ENCODE measurements at places on chromosomes 13 and 19. TPM values are rescaled to one million over a fixed set of nuclear protein-coding genes. Genes with fewer than 3 reads are reported as not detected.

The KIR2DL1 gene
- not detected for total RNA-seq

The PSG6 gene
- total RNA-seq: not detected

The ZNF44 gene
- 15.2 TPM for total RNA-seq

The LIN7B gene
- total RNA-seq: 32.6 TPM

DNA sequence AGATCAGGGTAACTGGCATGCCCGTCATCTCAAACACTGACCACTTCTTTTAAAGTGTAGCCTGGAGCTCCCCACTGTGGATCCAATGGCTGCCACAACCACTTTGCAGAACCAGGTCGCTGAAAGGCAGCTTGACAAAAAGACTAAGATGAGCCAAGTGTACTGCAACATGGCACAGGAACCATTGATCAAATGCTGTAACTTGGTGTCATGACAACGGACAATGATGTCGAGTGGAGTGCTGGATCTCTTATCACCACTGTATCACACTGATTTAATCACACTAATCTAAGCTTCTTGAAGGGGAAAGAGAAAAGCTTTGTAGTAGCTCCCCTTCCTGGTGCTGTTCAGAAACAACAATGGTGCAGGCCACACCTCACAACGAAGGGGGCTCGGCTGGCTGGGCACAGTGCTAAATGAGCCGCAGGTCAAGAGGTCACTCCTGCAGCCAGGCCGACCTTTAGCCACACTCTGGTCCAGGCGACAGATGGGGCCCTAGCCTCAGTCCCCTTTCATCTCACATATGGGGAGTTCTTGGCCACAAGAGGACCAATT, 2.2 kb upstream of the TNFRSF19 start:
- peak overlapping the region; percentile 69 for H3K4me3 ChIP-seq
- peak overlapping the region; percentile 96 for H3K27ac ChIP-seq
- DNase-seq: peak; percentile 78
- peaks cover 26% of the 10 kb centered on the region for H3K4me1 ChIP-seq

GRCh38 chr13:110305001-110305400, 2.0 kb downstream of the COL4A1 start:
- H3K27ac ChIP-seq: no peak overlapping the region
- no peaks in the 10 kb centered on the region for H3K36me3 ChIP-seq
- H3K4me3 ChIP-seq: peak overlapping the region; percentile 78
- H3K4me1 ChIP-seq: peaks cover 28% of the 10 kb centered on the region
- DNase-seq: no peak
- H3K27me3 ChIP-seq: peaks cover 19% of the 10 kb centered on the region

DNA sequence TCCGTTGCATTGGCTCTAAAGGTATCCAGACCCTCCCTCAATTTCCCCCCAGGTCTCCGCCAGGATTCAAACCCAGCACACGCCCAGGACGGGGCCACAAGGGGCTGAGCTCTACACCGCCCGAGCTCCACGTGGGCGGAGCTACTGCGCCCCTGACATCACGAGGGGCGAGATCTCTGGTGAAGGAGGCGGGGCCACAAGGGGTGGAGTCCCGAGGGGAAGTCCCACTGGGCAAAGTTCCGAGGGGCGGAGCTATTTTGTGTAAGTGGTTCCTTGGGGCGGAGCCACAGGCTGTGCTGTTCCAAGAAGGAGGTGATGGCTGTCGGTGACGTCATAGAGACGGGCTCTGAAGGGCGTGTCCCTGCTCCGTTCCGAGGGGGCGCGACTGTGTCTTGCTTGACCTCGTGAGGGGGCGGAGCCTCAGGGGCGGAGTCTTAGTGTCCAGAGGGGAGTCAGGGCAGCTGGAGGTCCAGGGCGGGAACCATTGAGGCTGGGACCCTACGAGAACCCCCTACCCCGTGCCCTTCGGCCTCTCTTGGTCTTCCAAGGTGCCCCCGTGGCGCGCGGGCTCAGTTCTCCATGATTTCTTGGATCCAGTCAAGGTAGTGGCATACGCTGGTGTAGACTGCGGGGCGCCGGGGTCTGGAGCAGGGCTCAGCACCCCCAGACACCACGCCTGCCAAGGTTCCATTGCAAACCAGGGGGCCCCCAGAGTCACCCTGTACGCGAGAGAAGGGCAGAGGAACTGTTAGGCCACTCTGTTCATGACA, 1.3 kb upstream of the KLK8 start:
- H3K36me3 ChIP-seq: no peaks in the 10 kb centered on the region
- no peak overlapping the region for H3K27ac ChIP-seq
- H3K4me3 ChIP-seq: no peak overlapping the region
- H3K27me3 ChIP-seq: peaks cover 16% of the 10 kb centered on the region

DNA sequence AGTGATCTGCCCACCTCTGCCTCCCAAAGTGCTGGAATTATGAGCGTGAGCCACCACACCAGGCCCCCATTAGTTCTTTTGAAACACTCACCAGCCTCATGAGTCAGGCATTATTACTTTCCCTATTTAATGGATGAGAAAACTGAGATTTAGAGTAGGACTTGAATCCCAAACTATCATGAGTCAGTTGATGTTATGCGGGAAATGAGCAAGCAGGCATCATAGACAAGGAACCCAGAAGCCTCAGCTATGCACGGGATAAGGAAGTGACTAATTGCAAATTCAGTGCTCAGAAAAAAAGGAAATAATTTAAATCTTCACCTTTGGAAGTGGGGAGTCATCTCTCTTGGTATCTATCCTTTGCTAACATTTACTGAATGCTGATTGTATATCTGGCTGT, 217.5 kb downstream of the ABCC4 start:
- H3K4me3 ChIP-seq: no peak overlapping the region
- H3K4me1 ChIP-seq: no peaks in the 10 kb centered on the region
- H3K27ac ChIP-seq: no peak overlapping the region
- no peak for DNase-seq

DNA sequence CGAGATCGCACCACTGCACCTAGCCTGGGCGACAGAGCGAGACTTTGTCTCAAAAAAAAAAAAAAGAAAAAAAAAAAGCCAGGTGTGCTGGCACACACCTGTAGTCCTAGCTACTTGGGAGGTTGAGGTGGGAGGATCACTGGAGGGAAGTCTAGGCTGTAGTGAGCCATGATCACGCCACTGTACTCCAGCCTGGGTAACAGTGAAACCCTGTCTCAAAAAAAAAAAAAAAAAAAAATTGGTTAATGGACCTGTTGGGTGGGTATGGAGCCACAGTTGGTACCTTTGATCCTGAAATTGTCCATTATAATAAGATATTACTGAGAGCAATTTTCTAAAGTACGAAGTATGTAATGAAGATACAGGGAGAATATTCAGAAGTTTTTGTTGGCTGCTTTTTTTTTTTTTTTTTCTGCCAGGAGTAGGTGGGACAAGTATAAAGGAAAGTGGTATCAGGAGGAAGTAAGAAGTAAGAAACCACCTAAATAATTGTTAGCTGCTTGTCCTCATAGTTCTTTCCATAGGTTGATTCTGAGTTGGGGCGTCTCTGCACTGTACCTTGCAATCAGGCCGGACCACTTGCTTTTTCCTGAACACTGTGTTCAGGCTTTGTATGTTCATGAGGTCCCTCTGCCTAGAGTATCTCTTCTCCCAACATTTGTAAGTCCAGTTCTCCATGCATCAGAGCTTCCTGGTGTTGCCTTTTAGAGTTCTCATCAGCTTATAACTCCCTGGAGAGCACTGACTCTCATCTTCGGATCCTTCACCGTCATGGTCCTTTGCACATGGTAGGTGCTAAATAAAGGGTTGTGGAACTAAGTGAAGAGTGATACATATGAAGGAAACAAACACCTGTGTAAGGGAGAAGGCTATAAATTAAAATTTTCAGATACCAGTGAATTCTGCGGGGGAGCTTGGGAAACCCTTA, 31.7 kb downstream of the ARHGAP35 start:
- H3K36me3 ChIP-seq: peaks cover 2% of the 10 kb centered on the region
- no peak overlapping the region for H3K4me3 ChIP-seq
- H3K27ac ChIP-seq: no peak overlapping the region
- H3K27me3 ChIP-seq: no peaks in the 10 kb centered on the region
- DNase-seq: no peak

- H3K27me3 ChIP-seq: no peaks in the 10 kb centered on the region
- no peaks in the 10 kb centered on the region for H3K4me1 ChIP-seq
- no peak overlapping the region for H3K4me3 ChIP-seq
- DNase-seq: no peak
Measured at GRCh38 chr13:91014696-91015095, 332.8 kb upstream of the MIR17HG start.

DNA sequence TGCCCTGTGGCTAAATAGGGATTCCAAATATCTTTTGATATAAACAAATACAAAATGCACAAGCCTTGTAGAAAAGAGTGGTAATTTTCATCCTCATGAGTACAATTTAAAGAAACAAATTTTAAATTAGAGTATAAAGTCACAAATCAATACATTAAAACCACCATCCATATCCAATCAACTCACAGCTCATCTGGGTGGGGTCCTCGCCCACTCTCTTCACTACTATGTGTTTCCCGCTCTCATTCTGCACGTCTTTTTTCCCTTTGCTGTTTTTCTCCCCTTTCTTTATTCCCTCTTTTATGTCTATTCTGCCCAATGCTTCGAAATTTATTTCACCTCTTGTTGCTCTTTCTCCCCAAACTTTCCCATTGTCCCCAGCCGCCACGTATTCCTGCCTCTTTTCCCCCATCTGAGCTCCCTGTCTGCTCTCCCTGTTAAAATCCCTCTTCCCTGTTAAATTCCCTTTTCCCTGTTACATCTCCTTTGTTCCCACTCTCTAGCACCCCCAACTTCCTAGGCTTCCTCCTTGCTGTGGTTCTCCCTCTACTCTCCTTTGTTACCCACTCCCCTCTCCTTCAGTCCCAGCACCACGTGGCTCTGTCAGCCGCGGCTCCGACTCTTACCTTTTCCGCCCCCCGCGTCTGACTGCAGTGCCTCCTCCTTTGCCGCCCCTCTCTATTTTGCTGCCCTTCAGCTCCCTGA, 1.3 kb downstream of the ZNF616 start:
- peak overlapping the region; percentile 97 for H3K4me3 ChIP-seq
- DNase-seq: peak; percentile 74
- no peaks in the 10 kb centered on the region for H3K4me1 ChIP-seq
- peak overlapping the region; percentile 98 for H3K27ac ChIP-seq

GRCh38 chr19:5615756-5616327, 6.7 kb downstream of the SAFB2 start:
- H3K27ac ChIP-seq: no peak overlapping the region
- no peak overlapping the region for H3K4me3 ChIP-seq
- H3K36me3 ChIP-seq: peaks cover 6% of the 10 kb centered on the region
- H3K27me3 ChIP-seq: no peaks in the 10 kb centered on the region

- DNase-seq: no peak
- peaks cover 15% of the 10 kb centered on the region for H3K36me3 ChIP-seq
- H3K27ac ChIP-seq: no peak overlapping the region
- H3K4me1 ChIP-seq: no peaks in the 10 kb centered on the region
- no peak overlapping the region for H3K4me3 ChIP-seq
- peaks cover 9% of the 10 kb centered on the region for H3K27me3 ChIP-seq
Measured at GRCh38 chr13:20332361-20333096, 100.4 kb upstream of the GJB6 start.

DNA sequence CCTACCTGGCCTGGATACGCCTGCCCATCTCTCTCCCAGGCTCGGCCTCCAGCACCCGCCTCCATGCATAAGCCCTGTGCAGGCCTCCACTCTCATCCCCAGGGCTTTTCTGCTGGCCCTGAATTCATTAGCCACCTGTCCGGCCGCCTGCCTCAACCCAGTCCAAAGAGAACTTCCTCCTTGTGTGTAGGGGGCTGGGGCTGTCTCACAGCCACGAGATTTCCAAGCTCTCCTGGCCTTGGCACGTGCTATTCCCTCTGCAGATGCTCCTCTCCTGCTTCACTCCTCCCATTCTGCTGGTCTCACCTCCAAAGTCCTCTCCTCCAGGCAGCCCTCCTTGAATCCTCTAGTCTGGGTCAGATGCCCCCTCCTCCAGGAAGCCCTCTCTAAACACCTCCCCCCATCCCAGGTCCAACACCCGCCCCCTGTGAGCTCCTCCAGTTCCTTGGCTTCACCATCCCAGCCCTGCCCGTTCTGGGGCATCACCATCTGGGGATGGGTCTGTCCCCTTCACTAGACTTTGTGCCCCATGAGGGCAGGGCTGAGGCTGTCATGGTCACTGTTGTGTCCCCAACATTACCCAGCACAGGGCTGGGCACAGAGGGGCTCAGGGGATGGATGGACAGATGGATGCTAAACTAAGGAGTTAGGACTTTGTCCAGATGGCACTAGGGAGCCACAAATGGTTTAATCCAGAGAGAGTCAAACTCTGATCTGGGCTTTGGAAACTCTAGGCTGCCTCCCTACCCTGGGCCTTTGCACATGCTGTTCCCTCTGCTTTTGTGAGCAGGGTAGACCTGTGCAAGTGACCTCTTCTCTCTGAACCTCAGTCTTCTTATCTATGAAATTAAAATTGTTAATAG, 14.8 kb downstream of the MEIS3 start:
- peaks cover 20% of the 10 kb centered on the region for H3K27me3 ChIP-seq
- H3K4me1 ChIP-seq: peaks cover 6% of the 10 kb centered on the region
- peak overlapping the region; percentile 34 for H3K4me3 ChIP-seq

- peaks cover 13% of the 10 kb centered on the region for H3K4me1 ChIP-seq
- H3K27me3 ChIP-seq: no peaks in the 10 kb centered on the region
- H3K4me3 ChIP-seq: no peak overlapping the region
- H3K36me3 ChIP-seq: peaks cover 4% of the 10 kb centered on the region
- no peak overlapping the region for H3K27ac ChIP-seq
Measured at GRCh38 chr13:98798849-98799645, 46.6 kb upstream of the SLC15A1 start.

DNA sequence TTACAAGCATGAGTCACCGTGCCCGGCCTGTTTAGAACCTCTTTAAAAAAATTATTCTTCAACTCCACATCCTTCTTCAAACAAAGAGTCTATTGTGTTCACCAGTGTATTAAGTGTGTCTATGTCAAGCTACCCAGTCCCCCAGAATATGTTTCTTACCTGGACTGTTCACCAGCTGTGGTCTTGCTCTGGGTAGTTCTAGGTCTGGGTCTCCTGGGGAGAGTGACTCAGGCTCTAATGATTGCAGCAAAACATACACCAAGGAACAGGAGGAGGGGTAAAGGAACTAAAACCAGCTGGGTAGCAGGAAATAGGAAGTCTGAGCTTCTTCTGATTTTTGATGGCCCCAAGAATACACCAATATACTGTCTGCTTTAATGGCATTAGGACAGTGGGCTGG, at the start of gene FPR1:
FPR1 (minus strand) TSS at position 224 of the 400 bp plus-strand sequence. CDS start 4,884 bp downstream, outside the sequence.
- H3K4me3 ChIP-seq: no peak within 1 kb of the TSS
- no peak for DNase-seq
- H3K36me3 ChIP-seq: no peaks in the 10 kb centered on the region
- no peaks in the 10 kb centered on the region for H3K4me1 ChIP-seq
